ENCODE measurements at places on chromosomes 6 and 20.

DNA sequence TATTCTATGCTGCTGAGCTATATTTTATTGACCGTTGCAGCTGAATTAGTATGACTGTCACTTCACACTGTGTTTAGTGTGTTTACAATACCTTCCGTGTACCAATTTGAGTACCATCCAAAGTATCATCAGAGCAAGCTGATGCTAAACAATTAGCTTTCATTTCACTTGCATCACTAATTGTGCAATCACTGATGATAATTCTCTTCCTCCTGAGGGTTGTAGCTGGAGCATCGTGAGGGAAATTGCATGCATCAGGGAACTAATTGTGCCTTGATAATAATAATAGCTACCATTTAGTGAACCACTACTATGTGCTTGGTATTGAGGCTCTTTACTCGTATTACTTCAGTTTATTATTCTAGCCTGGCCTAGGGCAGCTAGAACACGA, 384.8 kb upstream of the SOX4 start:
- no peak for DNase-seq

GRCh38 chr6:4346659-4347333, 211.4 kb upstream of the ECI2 start:
- DNase-seq = no peak

DNA sequence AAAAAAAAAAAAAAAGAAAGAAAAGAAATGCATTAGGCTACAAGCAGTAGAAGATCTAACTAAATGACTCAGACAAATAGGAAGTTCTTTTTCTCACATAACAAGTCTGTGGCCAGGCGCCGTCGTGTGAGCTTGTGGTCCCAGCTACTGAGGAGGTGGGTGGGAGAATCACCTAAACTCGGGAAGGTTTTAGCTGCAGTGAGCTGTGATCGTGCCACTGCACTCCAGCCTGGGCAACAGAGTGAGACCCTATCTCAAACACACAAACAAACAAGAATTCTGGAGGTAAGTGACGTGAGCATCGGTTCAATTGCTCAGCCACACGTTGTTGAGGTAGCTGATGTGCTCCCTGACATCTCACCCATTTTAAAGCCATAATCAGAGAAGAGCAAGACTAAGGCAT, 37.9 kb upstream of the SLC23A2 start:
- no peak for DNase-seq

DNA sequence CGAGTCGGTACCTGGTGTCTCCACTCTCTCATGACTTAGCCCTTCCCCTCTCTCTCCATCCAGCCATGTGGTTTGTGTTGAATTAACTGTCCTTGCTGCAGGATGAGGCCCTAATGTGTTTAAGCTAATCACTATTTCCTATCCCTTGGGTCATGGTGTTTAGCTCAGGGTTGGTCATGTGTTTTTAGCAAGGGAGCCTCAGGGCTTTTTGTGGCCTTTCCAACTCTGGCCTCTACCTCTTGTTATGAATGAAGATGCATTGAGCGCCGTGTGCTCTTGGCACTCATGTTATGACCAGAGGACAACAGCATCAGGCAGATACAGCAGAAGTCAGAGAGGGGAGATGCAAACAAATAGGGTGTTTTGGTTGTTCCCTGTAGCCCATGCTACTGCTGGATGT, 674.2 kb upstream of the FLRT3 start:
- peak; percentile 57 for DNase-seq

- no peak for DNase-seq
These were observed 116.0 kb downstream of the GRIK2 start for GRCh38 chr6:101509536-101509935.

DNA sequence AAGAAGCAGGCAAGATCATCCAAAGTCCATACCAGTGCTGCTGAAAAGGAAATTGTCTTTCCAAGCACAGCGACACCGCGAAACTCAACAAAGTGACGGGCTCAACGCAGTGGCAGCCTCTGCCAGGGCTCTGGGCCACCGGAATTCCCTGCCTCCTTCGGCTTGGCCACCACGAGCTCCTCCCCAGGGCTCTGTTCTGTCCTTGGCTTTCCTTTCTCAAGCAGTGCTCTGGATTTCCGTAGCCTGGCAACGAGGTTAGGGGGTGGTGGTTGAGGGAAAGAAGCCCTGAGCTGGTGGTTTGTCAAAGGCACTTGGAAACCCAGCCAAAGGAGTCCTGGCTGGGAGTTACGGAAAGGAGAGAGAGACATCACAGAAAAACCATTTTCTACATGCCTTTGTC, 31.2 kb downstream of the PRR18 start:
- no peak for DNase-seq

GRCh38 chr20:944148-944547, 28.0 kb upstream of the ANGPT4 start:
- no peak for DNase-seq

- DNase-seq = no peak
These were observed 540.6 kb downstream of the QKI start for GRCh38 chr6:163955096-163955495.

GRCh38 chr6:152268846-152269442, 368.2 kb downstream of the SYNE1 start:
- no peak for DNase-seq

DNA sequence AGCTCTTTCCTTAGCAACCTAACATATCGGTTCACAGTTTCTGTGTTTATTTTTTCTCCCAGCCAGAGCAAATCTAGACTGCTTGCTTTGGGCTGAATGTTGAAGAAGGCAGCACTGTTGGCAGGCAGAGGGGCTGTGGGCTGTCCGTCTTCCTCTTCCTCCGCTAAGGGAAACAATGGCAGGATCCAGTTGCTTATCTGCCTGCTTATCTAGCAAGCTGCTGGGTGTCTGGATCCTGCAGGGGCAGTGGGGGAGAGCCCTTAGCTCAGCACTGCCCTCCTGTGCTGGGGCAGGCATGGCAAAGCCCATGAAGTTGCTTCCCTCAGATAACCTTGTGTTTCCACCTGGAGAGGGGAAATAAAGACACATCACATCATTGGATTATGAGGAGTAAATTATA, 92.7 kb upstream of the CD93 start:
- peak; percentile 21 for DNase-seq

DNA sequence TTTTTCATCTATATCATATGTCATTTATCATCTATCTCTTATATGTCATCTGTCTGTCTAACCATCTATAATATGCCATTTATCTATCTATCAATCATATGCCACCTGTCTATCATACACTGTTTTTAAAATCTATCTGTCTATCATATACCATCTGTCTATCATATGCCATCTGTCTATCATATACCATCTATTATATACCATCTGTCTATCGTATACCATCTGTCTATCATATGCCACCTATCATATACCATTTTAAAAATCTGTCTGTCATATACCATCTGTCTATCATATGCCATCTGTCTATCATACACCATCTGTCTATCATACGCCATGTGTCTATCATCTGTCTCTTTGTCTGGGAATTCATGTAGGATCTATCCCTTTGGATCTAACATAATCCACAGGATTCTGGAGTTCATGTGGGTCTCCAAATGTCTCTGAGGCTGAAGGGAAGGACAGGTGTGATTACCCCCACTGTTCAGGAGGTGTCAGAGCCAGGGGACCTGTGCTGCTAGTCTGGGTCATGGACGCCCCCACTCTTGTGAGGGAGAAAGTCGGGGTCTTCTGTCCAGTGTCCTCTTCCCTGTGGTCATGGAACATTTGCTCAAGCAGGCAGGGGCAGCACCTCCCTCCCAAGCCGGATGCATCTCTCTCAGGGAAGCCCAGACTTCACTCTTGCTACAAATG, 36.9 kb upstream of the FRMD1 start:
- DNase-seq = no peak

- DNase-seq = peak; percentile 52
These were observed 290.6 kb upstream of the ZNF337 start for GRCh38 chr20:25987073-25987927.

GRCh38 chr6:41901882-41902519, 6.8 kb upstream of the USP49 start:
- DNase-seq = peak; percentile 42

DNA sequence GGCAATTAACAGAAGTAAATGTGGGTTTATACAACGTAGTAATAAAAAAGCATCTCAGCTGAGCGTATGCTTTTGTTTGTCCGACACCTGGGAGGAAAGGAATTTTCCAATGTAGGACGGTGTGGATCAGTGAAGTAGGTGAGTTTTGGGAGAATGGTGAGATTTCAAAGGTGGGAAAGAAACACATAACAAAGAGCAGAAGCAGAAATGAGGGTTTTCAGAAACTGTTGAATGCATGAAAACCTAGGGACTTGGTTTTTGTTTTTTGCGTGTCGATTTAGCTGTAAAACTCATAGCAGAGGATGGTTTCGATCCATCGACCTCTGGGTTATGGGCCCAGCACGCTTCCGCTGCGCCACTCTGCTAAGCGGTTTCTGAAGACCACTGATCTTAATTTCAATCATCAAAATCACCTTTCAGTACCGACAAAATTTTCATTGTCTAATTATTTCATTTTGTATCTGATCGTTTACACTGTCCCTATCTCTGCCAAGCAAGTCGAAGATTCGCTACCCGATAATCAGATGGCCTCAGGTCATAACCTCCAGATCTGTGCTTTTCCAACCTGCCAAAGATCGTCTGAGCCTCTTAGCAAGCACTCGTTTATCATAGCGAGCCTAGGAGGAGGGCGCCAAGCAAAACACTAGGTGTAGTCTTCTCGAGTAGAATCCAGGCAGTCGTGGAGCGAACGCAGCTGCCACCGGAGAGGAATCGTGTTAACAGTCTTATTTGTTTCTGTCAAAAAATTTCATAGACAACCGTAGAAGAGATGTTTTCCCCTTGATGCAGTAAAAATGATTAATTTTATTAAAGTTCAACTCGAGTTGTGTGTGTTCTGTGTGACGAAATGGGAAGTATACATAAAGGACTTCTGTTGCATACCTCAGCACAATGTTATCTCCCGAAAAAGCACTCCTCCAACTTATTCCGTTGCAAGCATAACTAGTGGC, 20.9 kb upstream of the POM121L2 start:
- DNase-seq = peak; percentile 76

DNA sequence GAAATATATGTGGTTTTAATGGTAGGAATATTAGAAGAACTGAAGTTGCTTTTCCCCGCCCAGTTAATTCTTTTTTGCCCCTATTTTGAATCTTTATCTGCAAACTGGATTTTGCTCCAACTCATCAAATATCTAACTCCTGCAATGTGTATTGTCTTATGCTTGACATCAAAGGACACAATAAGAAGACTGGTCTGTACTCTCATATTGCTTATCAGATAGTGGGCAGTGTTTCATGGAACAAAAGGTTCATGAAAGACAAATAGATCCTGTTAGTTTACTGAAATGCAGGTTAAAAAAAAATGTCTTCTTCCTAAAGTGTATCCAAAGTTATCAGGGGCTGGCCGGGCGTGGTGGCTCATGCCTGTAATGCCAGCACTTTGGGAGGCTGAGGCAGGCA, 27.7 kb upstream of the GTF3C6 start:
- no peak for DNase-seq

- DNase-seq = no peak
These were observed 15.5 kb downstream of the MYBL2 start for GRCh38 chr20:43682446-43682845.

- no peak for DNase-seq
These were observed 11.9 kb downstream of the MEA1 start for GRCh38 chr6:43001843-43002242.

DNA sequence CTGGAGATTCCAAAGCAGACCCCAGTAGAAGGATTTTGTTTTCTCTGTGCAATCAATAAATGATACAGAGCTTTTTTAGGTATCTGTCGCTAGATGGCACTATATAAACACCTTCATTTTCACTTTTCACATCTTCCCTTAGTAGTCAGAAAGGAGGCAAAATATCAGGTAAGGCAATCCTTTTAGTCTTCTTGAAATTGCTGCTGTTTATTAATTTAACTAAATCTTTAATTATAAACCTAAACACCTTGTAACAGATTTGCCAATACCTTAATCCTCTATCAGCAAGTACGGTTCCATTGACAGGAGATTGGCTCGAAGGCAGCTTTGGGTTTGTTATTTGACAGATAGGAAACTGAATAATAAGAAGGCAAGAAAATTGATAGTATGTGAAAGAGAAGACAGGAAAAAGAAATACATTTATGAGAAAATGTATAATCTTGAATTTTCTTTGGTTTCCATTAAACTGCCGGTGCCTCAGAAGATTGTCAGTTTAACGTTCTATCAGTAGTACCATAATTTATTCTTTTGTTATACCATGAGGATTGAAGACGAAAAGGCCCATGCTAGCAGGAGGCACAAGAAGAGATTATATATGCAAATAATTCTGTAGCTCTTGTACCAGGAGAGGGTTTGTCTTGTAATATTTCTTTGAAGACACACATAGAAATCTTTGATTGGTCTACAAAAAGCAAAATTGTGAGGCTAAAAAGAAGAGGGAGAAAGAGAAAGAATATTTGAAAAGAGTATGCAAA, 23.5 kb upstream of the IBTK start:
- DNase-seq = peak; percentile 46

GRCh38 chr6:158474961-158475343, 84.9 kb upstream of the TMEM181 start:
- peak; percentile 89 for DNase-seq

GRCh38 chr6:108417027-108417426, 122.2 kb downstream of the AFG1L start:
- DNase-seq = no peak

GRCh38 chr20:17542993-17543412, 11.8 kb upstream of the BFSP1 start:
- DNase-seq = no peak

- no peak for DNase-seq
These were observed 73.7 kb upstream of the CITED2 start for GRCh38 chr6:139448051-139448649.

DNA sequence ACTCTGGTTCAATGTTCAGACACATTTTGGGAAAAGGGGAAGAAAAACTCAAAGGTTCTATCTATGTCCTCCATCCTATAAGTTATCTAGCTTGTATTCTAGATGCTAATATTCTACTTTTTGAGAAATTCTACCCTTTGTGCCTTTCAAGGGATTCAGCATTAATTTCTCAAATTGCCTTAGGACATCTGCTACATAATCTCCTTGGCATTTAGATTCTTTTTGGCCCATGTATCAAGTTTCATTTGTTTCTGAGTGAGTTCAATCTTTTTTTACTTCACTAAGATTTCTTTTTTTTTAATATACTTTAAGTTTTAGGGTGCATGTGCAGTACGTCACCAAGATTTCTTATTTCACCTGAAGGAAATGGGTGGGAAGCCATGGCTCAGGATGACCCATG, 232.7 kb upstream of the TENT5A start:
- DNase-seq = no peak

- no peak for DNase-seq
These were observed 150.2 kb upstream of the OGFRL1 start for GRCh38 chr6:71138376-71138775.

GRCh38 chr6:41584668-41585205, 38.6 kb downstream of the FOXP4 start:
- peak; percentile 15 for DNase-seq

DNA sequence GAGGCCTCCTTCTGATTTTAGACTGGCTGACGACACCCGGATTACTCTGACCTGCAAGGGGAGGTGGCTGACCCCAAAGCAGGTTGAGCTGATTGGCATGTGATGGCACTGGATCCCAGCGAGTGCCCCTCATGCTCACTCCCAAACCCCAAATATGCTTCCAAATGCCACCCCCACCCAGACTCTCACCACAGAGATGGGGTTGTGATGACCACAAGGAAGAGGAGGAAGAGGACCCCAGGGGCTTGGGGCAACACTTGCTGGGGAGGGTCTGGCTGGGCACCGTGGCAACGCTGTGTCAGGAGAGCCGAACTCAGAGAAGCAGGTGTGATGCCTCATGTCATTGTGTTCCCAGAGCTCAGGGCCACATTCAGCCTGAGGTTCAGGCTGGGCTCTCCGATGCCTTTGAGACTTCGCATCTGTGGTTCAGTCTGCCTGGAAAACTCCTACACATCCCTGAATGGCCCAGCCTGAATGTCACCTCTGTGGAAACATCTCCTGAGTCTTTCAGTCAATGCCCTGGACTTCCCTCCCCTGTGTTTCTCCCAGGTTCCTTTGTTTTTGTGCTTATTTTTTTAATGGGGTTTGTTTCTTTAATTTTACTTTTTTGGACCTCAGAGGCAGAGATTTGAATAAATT, 169.1 kb upstream of the PMEPA1 start:
- DNase-seq = no peak

All from NCI-H146 (cell line).